Umbilical cord (tissue), 2 donors: ENCODE measurements at places on chromosomes 6 and 20. TPM values are rescaled to one million over a fixed set of nuclear protein-coding genes. Genes with fewer than 3 reads are reported as not detected.

Gene ERVFRD-1
- total RNA-seq, result 0.48 TPM

Gene RCAN2
- total RNA-seq, result 5.1 TPM

Gene PLCB4
- 7.2 TPM for total RNA-seq

Gene PAK5
- 3.1 TPM for total RNA-seq

Gene BPIFB2
- not detected for total RNA-seq

Gene TRIM10
- 4.3 TPM for total RNA-seq

Gene MGME1
- total RNA-seq, result 3.9 TPM

Gene MTFR2
- total RNA-seq, result 4.3 TPM

Gene CALHM4
- 2.4 TPM for total RNA-seq
